Right cardiac atrium (tissue), 5 donors: ENCODE measurements at places on chromosomes 7 and 10. TPM values are rescaled to one million over a fixed set of nuclear protein-coding genes. Genes with fewer than 3 reads are reported as not detected.

The TRIL gene
- total RNA-seq: 2.5 TPM

The PNLIP gene
- total RNA-seq: not detected

The EN2 gene
- 0.35 TPM for total RNA-seq

The EFCAB10 gene
- not detected for total RNA-seq

The HOGA1 gene
- 4.4 TPM for total RNA-seq

The ABCB4 gene
- 7.5 TPM for total RNA-seq

The ZC3HAV1 gene
- total RNA-seq: 11.0 TPM

The MOGAT3 gene
- total RNA-seq: not detected

The OR2A2 gene
- total RNA-seq: not detected

The FAM13C gene
- 5.3 TPM for total RNA-seq

The CCNY gene
- total RNA-seq: 69.4 TPM

The HABP2 gene
- not detected for total RNA-seq

The CUZD1 gene
- 0.29 TPM for total RNA-seq

The CYREN gene
- 40.5 TPM for total RNA-seq

The CNNM1 gene
- total RNA-seq: 0.03 TPM

The CFAP46 gene
- 1.5 TPM for total RNA-seq

The OGDHL gene
- total RNA-seq: 12.1 TPM
